Activated CD8-positive, alpha-beta T cell treated with anti-CD3 and anti-CD28 coated beads for 36 hours (primary cell): ENCODE measurements at places on chromosomes 7 and 10. TPM values are rescaled to one million over a fixed set of nuclear protein-coding genes. Genes with fewer than 3 reads are reported as not detected.

GPR158 gene
- not detected for total RNA-seq

ATRNL1 gene
- total RNA-seq = not detected

CCDC146 gene
- 2.1 TPM for total RNA-seq

RBP3 gene
- total RNA-seq = not detected

IGFBP1 gene
- total RNA-seq = not detected
